PC-9 (cell line): ENCODE measurements at places on chromosomes 11 and 22. TPM values are rescaled to one million over a fixed set of nuclear protein-coding genes. Genes with fewer than 3 reads are reported as not detected.

- no peak for DNase-seq
These were observed 356.4 kb downstream of the DYNC2H1 start for GRCh38 chr11:103465555-103466140.

DNA sequence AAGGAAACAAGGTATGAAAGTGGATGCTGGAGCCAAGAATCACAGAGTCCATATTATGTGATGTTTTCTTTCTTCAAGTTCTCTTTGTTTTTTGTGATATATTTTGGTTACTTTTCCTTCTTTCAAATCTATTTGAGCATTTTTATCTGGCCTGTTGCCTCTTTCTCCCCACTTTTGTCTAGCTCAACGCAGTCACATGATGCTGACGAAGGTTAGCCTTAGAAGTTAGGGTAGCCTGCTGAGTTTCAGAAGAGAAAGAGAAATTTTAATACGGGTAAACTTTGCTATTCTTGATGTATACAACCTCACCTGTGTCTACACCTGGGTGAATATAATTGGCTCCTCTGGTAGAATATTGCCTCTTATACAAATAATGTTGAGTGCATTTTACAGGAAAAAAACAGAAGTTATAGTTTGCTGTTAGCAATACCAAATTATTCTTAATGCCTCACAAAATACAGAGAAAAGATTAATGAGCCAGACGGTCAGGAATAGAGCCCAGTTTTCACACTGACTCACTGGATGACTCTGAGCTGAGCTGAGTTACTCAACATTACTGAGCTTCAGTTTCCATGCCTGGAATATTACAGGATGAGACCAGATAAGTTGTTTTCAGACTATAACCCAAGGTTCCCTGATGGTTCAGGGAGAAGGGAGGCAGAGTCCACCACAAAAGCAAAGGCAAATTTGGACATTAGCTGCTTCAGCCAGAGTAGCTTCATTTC is 161.6 kb upstream of the BDNF start:
- DNase-seq, result peak; percentile 56

MUC6 gene
- total RNA-seq, result 0.07 TPM in 1 of 2 replicates, not detected in the other

APOA5 gene
- not detected in 2 replicates for total RNA-seq

RFPL1 gene
- not detected in 2 replicates for total RNA-seq
